ENCODE measurements at places on chromosomes 5 and 9. TPM values are rescaled to one million over a fixed set of nuclear protein-coding genes. Genes with fewer than 3 reads are reported as not detected.

The CNTNAP3B gene
- 9.0 TPM for polyA plus RNA-seq

The SLC6A7 gene
- not detected for polyA plus RNA-seq

The PSAT1 gene
- polyA plus RNA-seq: 43.7 TPM

The GOLM1 gene
- polyA plus RNA-seq: 112 TPM

Measured in left lung (tissue), 14 donors.